ENCODE measurements at places on chromosomes 1 and 21.

- no peak for DNase-seq
Measured at GRCh38 chr1:38892976-38893375, 11.6 kb upstream of the GJA9 start.

- DNase-seq = no peak
Measured at GRCh38 chr1:61067446-61068019, 14.8 kb upstream of the NFIA start.

- DNase-seq = peak; percentile 79
Measured at GRCh38 chr1:44652445-44653106, 21.7 kb downstream of the TMEM53 start.

- DNase-seq = no peak
Measured at GRCh38 chr1:46400421-46400820, 6.3 kb downstream of the FAAH start.

DNA sequence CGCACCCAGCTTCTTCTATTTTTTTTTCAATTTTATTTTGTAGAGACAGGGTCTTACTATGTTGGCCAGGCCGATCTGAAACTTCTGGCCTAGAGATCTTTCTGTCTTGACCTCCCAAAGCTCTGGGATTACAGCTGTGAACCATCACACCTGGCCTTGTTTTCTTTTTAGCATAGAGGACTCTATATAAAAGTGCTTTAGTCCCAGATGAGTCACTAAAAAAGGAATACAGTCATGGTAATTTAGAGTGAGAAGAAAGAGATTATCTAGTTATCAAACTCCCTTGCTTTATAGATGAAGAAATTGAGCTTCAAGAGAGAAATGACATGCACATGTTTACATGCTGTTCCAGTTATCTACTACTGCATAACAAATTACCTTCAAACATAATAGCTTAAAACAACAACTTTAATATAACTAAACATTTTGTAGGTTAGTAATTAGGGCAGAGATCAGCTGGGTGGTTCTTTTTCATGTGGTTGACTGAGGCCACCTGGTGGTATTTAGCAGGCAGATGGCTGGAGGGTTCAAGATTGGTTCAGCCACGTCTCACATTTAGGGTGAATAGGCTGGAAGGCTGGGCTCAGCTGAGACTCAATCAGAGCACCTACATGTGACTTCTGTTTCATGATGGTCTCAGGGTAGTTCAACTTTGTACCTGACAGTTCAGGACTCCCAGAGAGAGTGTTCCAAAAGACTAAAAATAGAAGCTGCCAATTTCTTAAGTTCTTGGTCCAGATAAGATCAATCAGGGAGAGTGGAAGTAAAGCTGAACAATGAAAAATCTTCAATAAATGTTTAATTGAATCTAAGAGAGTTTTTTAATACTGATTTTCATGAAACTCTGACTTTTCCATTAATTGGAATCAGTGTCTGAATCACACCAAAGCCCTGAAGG is 16.9 kb upstream of the MTF2 start:
- peak; percentile 21 for DNase-seq

GRCh38 chr1:57160594-57160993 is 194.8 kb upstream of the C8B start:
- no peak for DNase-seq

- DNase-seq = no peak
Measured at GRCh38 chr1:93434088-93434487, 13.8 kb upstream of the FNBP1L start.

DNA sequence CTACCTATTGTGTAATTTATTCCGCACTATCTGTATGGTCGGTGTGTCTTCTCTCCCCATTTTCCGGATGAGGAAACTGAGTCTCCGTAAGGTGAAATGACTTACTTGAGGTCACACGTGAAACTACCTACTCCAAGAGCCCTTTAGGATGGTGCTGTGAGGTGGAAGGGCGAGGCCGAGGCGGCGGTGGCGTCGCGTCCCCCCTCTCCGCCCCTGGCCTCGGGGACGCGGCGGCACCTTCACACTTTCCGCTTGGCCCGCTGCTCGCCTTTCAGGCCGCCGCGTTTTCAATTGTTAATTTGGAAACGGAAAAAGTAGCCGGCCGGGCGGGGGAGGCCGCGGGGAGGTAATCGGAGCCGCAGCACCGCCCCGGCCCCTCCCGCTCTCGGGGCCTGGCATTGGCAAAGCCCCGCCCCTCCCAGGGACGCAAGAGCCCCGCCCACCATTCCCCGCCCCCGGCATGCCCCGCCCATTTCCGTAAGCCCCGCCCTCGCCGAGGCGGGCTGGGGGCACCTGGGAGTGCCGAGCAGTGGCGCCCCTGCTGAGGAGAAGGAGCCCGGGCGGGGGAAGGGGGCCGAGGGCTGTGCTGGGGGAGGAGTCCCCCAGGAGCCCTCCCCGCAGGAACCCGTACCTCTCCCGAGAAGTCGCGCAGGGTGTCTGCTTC is 18.6 kb downstream of the KCNQ4 start:
- peak; percentile 82 for DNase-seq

- DNase-seq = peak; percentile 49
Measured at GRCh38 chr1:40868051-40868723, 6.0 kb upstream of the CITED4 start.

DNA sequence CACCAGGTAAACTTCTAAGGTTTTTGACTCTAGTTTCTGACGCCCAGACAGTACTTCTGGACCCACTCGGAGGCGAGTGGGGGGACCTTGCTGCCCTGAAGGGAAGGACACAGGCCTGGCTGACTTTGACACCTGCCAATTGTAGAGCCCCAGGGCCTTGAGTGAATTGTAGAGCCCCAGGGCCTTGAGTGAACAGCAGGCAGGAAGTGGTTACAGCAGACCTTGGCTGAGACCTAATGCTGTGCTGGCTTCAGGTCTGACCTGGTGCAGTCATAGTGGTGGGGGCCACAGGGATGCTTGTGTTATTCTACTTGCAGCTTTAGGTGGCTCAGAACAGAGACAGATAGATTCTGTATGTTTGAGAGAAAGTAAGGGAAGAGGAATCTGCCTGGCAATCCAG is 344.3 kb downstream of the DUSP10 start:
- DNase-seq = no peak

- DNase-seq = no peak
Measured at GRCh38 chr1:240093120-240093961, 1.7 kb downstream of the FMN2 start.

DNA sequence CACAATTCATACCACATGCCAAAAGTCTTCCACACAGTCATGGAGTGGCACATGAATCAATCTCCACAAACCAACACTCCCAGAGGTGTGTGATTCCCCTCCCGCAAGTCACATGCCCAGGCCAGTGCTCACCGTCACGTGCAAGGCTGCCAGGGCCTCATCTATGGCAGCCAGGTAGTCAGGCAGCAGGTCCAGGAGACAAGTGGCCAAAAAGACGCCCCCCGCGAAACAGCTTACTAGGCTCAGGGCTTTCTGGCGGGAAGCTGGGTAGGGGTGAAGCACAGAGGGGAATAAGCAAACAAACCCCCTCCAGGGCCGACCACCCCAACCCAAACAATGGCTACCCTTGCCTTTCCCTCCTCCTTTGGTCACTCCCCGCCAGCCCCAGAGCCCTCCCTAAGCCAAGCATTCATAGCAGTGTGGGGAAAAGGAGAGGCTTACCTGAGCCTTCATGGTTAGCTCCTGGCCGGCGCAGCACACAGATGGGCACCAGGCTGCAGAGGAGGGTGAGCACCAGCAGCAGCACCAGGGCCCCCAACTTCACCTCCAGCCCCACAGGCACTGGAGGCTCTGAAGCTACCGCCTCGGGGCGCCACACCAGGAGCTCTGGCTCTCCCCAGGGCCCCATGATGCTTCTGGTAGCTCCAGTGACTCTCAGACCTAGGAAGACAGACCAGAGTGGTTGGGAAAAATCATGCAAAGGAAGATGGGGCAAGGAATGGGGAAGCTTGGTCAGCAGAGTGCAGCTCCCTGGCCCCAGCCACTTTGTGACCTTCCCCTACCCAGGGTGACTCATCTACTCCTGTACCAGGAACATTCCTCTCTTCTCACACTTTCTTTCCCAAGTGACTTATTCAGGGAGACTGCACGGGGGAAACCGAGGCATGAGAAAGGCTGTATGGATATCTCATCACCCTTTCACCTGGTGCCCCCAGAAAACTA is 978 bp downstream of the SLC39A1 start:
- DNase-seq = peak; percentile 66

DNA sequence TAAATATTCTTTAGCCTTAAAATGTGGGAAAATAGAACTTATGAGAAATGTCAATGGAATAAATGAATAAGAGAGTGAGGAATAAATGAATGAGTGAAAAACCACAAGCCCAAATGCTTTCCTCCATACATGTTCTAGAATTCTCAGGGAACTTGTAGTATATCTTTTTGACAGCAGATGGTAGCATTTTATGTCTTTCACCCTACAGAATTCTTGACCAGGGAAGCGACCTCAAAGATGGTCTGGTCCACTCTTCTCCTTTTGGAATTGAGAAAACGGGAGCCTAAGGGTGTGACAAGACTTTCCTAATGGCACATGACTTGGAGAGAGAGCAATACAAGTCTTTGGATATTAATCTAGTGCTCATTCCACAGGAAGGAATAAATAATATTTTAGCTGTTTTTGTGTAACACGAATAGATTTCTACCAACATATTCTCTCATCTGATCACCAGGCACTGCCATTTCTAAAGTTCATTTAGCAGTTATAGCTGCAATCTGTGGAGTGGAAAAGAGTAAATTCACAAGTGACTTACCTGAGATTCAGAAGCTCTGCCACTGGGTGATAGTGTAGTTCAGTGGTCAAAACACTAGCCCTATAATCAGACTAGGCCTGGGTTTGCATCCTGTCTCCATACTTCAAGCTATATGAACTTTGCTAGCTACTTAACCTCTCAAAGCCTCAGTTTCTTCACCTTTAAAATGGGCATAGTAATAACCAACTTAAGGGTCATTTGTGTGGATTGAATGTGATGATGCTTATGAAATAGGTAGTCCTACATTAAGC is 15.0 kb upstream of the F5 start:
- DNase-seq = no peak

GRCh38 chr1:248818505-248819374 is 7.0 kb downstream of the SH3BP5L start:
- no peak for DNase-seq

- DNase-seq = no peak
Measured at GRCh38 chr1:167635156-167635648, 5.2 kb downstream of the RCSD1 start.
